T-cell (primary cell): ENCODE measurements at places on chromosomes 7 and 10.
A peak's percentile ranks its signal among the peaks of the same experiment; 100 is the strongest.

GRCh38 chr10:12177642-12178041 lies 18.0 kb downstream of the NUDT5 start:
- no peak for DNase-seq
- H3K4me1 ChIP-seq, result peaks cover 18% of the 10 kb centered on the region
- peaks cover 9% of the 10 kb centered on the region for H3K36me3 ChIP-seq
- no peak overlapping the region for H3K27ac ChIP-seq

- no peaks in the 10 kb centered on the region for H3K36me3 ChIP-seq
- H3K4me3 ChIP-seq, result no peak overlapping the region
- peaks cover 2% of the 10 kb centered on the region for H3K27me3 ChIP-seq
- DNase-seq, result no peak
- no peak overlapping the region for H3K27ac ChIP-seq
Observed at GRCh38 chr7:95871075-95871848, 98.9 kb downstream of the DYNC1I1 start.

GRCh38 chr10:28945959-28946358 lies 268.6 kb downstream of the BAMBI start:
- no peaks in the 10 kb centered on the region for H3K36me3 ChIP-seq
- H3K27me3 ChIP-seq, result no peaks in the 10 kb centered on the region
- H3K4me3 ChIP-seq, result no peak overlapping the region
- H3K4me1 ChIP-seq, result no peaks in the 10 kb centered on the region

- H3K36me3 ChIP-seq, result no peaks in the 10 kb centered on the region
- H3K4me1 ChIP-seq, result no peaks in the 10 kb centered on the region
- no peaks in the 10 kb centered on the region for H3K27me3 ChIP-seq
- DNase-seq, result no peak
Observed at GRCh38 chr7:14834456-14834855, 68.1 kb downstream of the DGKB start.

- H3K4me3 ChIP-seq, result no peak overlapping the region
- H3K36me3 ChIP-seq, result no peaks in the 10 kb centered on the region
- no peaks in the 10 kb centered on the region for H3K27me3 ChIP-seq
- no peak overlapping the region for H3K27ac ChIP-seq
- DNase-seq, result no peak
Observed at GRCh38 chr10:63438506-63439498, 27.0 kb downstream of the JMJD1C start.

- no peak overlapping the region for H3K27ac ChIP-seq
- no peak overlapping the region for H3K4me3 ChIP-seq
- peaks cover 6% of the 10 kb centered on the region for H3K27me3 ChIP-seq
- no peaks in the 10 kb centered on the region for H3K4me1 ChIP-seq
- H3K36me3 ChIP-seq, result no peaks in the 10 kb centered on the region
Observed at GRCh38 chr10:129365767-129366402, 101.2 kb upstream of the MGMT start.

DNA sequence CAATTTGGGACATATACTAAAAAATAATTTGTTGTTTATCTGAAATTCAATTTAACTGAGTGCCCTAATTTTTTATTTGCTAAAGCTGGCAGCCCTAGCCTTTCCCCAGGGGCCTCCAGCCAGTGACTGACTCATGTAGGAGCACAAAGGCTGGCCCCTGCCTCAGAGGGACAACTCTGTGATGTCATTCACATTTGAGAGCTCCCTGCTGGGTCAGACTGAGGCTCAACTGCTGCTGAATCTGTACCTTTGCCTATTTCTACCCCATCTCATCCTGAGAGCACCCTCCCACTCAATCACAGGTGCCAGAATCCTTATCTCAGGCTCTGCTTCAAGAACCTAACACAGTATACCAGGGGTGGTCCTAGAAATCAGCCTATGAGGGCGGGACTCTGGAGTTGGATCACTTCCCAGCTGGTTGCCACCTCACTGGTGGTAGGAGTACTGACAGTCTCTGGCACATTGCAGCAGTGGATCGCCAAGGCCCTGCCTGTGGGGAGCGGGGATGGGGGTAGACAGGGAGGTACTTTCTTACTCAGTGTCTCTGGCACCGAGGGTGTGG lies 11.6 kb downstream of the GCK start:
- no peaks in the 10 kb centered on the region for H3K4me1 ChIP-seq
- peaks cover 35% of the 10 kb centered on the region for H3K27me3 ChIP-seq
- H3K36me3 ChIP-seq, result no peaks in the 10 kb centered on the region
- H3K27ac ChIP-seq, result no peak overlapping the region
- H3K4me3 ChIP-seq, result no peak overlapping the region
- DNase-seq, result no peak

DNA sequence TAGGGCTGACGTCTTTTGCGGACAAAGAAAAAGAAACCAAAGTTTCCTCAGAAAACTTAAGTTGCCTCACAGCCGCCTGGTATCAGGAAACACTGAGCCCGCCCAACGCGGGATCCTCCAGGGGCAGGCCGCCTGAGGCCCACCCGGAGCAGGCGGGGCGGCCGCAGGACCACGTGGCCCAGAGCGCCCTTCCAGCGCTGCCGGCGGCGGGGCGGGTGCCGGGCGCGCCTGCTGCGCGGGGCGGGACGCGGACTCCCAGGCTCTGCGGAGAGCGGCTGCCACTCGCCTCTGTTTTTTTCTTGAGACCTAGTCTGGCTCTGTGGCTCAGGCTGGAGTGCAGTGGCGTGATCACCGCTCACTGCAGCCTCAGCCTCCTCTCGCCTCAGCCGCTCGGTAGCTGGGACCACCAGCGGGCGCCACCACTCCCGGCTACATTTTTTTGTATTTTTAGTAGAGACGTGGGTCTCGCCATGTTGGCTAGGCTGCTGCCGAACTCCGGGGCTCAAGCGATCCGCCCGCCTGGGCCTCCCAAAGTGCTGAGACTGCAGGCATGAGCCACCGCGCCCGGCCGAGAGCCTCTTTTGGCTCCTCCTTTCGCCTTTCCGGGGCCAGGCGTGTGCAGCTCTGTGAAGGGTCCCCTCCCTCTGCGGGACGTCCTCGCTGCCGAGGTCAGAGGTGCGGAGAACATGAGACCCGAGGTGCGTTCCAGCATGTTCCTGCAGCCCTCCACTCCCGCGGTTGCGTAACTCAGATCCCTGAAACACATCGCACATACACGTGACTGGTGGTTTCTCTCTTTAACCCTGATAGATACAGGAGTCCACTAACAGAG lies 11.6 kb upstream of the HNRNPF start:
- peak overlapping the region; percentile 93 for H3K27ac ChIP-seq
- H3K27me3 ChIP-seq, result no peaks in the 10 kb centered on the region
- DNase-seq, result peak; percentile 83

DNA sequence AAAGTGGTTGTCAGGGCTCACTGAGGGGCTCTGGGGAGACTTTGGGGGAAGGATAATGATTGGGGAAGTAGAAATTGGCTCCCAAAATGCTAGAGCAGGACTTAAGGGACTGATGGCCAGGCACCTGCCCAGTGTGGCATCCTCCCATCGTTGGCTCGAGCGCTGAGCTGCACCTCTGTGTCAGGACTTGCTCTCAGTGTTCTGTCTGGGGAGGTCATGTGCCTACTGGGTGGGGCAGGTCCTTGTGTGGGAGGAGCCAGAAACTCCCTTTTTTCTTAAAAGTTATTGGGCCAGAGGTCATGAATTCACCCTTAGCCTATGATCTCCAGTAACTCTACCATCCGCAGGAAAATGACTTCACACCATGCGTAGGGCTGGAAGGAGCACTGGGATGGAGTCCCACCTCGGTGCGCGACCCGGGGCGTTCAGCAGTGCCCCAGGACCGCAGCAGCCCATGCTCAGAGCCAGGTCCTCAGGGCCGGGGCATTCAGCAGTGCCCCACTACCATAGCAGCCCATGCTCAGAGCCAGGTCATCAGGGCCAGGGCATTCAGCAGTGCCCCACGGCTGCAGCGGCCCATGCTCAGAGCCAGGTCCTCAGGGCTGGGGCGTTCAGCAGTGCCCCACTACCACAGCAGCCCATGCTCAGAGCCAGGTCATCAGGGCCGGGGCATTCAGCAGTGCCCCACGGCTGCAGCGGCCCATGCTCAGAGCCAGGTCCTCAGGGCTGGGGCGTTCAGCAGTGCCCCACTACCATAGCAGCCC lies 221.9 kb downstream of the EBF3 start:
- H3K4me3 ChIP-seq, result no peak overlapping the region
- H3K36me3 ChIP-seq, result no peaks in the 10 kb centered on the region
- H3K4me1 ChIP-seq, result no peaks in the 10 kb centered on the region
- no peak overlapping the region for H3K27ac ChIP-seq

DNA sequence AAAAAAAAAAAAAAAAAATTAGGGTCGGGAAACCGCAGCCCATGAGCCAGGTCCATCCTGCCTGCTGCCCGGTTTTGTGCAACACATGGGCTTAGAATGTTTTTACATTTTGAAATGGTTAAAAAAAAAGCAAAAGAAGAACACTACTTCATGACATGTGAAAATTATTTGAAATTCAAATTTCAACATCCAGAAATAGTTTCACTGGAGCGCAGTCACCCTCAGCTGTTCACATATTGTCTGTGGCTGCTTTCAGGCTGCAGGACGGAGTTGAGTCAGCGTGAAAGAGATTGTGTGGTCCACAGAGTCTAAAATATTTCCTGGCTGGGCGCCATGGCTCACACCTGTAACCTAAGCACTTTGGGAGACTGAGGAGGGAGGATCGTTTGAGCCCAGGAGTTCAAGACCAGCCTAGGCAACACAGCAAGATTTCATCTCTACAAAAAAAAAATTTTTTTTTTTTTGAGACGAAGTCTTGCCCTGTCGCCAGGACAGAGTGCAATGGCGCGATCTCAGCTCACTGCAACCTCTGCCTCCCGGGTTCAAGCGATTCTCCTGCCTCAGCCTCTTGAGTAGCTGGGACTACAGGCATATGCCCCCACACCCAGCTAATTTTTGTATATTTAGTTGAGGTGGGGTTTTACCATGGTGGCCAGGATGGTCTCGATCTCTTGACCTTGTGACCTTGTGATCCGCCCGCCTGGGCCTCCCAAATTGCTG lies 63.9 kb upstream of the ECHDC3 start:
- no peak for DNase-seq
- no peaks in the 10 kb centered on the region for H3K36me3 ChIP-seq
- H3K27me3 ChIP-seq, result no peaks in the 10 kb centered on the region
- H3K4me3 ChIP-seq, result no peak overlapping the region
- H3K27ac ChIP-seq, result no peak overlapping the region

DNA sequence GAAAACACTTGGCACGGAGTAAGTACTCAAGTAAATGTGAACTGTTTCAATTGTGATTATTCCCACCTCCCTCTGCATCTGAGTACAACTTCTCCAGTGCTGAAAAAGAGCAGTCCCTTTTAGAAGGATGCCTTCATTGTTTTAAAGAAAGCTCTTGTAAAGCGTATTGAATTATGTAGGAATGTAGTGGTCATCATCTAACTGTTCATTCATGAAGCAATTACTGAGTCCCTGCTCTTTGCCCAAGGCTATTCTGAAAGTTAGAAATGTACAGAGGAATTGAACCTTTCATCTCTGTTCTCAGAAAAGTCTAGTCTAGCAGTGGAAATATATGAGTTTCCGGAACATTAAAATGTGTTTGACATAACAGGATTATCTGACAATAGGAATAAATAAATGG lies 127.8 kb downstream of the CACNB2 start:
- H3K4me1 ChIP-seq, result no peaks in the 10 kb centered on the region
- DNase-seq, result no peak
- no peak overlapping the region for H3K27ac ChIP-seq
- H3K4me3 ChIP-seq, result no peak overlapping the region
- no peaks in the 10 kb centered on the region for H3K36me3 ChIP-seq

DNA sequence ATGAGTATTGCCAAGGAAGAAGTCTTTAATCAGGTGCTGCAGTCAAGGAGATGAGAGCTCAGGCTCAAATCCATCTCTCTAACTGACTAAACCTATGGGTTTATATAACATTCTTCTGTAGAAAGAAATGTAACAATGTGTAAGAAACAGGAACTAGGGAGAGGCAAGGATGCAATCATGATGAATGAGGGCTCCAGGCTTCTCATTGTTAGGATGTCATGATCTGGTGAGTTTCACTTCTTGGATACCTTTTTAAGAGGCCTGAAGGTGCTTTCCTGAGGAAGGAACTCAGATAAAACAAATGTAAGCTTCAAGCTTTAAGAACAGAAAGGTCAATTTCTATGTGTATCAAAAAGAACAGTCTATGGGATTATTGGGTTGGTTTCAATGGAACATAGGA lies 30.8 kb upstream of the SCIN start:
- no peak overlapping the region for H3K4me3 ChIP-seq
- H3K4me1 ChIP-seq, result no peaks in the 10 kb centered on the region
- no peak overlapping the region for H3K27ac ChIP-seq
- no peaks in the 10 kb centered on the region for H3K36me3 ChIP-seq
- peaks cover 4% of the 10 kb centered on the region for H3K27me3 ChIP-seq

DNA sequence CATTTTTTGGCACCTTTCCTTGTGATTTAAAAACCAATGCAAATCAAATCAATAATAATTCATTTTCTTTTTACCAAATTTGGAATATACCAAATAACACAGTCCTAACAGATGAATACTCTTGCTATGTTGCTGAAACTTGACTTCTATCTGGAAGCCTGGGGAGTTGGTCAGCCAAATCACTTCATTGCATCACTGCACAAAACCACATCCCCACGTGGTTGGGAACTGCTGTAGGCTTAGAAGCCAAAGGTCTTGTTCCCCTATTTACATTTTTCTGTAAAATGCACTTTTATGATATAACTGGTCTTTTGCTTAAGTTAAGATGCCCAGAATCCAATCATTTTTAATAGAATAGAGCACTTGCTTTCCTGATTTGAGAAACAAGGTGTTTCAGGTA lies 15.2 kb downstream of the GPR85 start:
- no peak overlapping the region for H3K4me3 ChIP-seq
- H3K27me3 ChIP-seq, result peaks cover 2% of the 10 kb centered on the region
- H3K27ac ChIP-seq, result no peak overlapping the region
- no peaks in the 10 kb centered on the region for H3K36me3 ChIP-seq

DNA sequence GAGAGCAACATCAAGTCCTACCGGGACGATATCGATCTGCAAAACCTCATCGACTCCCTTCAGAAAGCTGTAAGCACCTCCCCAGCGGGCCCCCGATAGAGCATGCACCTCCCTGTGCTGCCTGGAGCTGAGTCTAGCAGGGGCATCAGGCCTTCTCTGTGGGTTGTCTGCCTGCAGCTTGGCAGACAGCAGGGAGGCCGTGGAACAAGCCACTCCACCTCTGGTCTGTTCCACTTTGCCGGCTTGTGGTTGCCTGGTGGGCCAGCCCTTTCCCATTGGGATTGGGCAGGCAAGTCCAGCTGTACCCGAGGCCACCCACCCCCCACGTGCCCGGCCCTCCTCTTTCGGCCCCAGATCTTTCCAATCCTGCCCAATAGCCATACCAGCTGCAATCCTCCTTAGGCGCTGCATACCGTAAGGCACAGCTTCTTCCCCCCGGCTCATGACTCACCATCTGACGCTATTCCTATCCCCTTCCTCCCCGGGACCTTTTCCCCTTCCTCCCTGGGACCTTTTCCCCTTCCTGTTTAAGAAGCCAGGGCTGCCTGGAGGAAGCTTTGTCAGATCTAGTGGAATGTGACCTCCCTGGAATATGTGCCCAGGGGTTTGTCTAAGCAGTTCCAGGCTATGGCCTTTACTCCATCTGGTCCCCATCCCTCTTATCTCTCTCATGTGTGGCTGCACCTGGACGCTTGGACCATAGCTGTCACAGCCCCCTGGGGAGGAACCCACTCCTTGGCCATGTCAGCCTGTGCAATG lies 28.1 kb upstream of the SH2D4B start:
- peaks cover 92% of the 10 kb centered on the region for H3K36me3 ChIP-seq
- no peak overlapping the region for H3K4me3 ChIP-seq
- H3K27ac ChIP-seq, result no peak overlapping the region
- no peak for DNase-seq
- H3K4me1 ChIP-seq, result peaks cover 12% of the 10 kb centered on the region
